T-helper 2 cell (primary cell): ENCODE measurements at places on chromosomes 6 and 20.
A peak's percentile ranks its signal among the peaks of the same experiment; 100 is the strongest.

DNA sequence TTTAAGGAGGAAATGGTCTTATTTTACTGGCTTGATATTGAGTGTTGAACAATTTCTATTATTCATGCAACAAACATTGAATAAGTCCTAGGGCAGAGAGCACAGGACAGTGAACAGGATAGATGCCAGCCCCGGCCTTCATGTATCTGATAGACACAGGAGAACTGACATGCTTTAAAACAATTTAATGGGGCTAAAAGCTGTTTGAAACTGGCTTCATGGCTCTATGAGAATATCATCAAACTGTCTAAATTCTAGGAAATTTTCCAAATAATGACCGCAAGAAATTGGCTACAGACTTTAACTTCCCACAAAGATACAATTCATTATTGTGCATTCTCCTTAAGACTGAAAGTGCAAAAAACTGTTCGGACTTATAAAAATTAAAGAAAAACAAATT lies 69.0 kb downstream of the ID4 start:
- no peak for DNase-seq

DNA sequence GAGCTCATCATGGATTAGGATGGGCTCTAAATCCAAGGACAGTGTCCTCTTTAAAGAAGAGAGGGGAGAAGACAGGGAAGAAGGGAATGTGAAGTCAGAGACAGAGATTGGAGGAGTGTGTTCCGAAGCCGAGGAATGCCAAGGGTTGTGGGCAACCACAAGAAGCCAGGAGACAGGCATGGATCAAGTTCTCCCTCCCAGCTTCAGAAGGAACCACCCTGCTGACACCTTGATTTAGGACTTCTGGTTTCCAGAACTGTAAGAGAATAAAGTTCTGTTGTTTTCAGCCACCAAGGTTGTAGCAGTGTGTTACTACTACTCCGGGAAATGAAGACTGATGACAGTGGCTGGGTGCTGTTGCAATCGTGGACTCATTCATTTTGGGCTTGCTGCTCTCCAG lies 120.1 kb downstream of the RPS12 start:
- no peak for DNase-seq

GRCh38 chr6:41836022-41836659 lies 48.6 kb downstream of the TOMM6 start:
- peak; percentile 5 for DNase-seq

DNA sequence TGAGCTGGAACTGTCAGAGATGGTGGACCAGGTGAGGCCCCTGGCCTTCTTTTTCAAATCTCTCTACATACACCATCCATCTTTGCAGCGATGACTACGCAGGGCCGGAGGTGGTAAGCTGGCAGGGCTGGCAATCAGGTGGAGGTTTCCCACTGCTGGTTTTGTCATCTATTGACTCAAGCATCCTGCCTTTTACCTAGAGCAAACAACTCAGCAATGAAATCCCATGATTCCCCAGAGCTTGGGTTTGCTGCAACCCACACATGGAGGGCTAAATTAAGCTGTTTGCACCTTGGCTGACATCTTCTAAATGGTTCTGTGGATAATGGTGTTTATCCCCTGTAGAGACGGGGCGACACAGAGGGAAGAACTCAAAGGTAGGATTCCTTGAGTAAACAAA lies 170.2 kb downstream of the SCP2D1 start:
- DNase-seq, result no peak

DNA sequence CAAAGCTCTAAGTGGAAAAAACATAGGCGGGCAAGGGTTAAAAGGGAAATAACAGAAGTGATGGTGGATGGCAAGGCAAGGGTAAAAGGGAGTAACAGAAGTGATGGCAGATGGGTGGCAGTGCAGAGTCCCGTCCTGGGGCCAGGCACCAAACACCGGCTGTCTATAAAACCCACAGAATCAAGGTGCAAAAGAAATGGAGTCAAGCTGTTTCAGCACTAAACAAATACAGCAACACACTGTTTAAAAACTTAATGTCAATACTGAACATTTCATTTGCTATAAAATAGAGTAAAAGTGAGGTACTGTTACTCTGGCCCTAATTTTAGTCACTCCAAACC lies 87.6 kb downstream of the MAN1A1 start:
- DNase-seq, result no peak

DNA sequence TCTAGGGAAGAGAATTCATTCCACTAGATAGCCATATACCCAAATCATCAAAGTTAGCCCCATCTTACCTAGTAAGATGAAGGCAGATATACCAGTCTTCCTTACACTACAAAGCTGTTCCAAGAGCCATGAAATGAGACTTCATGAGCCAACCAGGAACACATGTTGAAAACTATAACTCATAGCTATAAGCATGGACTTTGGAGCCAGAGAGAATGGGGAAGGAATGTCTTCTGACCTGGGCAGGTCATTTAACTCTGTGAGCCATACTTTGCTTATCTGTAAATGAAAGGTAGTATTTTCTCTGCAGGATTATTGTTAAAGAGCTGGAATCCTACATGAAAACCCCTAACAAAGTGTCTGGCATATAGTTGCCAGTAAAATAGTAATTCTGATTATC lies 27.3 kb downstream of the ADGRF5 start:
- no peak for DNase-seq

DNA sequence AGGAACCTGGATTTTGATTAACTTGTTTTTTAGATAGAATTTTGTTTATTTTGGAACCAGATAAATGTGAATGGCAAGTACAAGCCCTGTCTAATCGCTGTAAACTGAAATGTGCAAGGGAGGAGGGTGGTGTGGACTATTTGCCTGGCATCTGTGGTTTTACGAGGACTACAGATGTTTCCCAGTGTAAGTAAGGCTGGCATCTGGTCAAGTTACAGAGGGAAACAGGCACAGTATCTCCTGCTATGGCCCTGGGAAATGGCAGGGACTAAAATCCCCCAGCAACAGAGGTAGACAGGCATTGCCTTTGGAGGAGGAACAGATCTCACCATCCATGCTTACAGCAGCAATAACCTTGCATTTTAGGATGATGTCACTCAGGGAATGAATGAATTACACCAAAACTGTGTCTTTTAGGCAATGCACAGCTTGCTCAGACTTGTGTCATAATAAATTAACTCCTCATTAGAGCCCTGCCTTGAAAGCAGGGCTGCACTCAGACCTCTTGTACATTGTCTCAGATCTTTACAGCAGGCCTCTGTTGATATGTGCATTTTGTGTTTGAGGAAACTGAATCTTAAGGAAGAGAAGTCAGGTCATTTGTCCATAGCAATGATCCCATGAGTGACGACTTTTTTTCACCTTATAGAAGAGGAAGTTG lies 96.2 kb downstream of the TCP11 start:
- no peak for DNase-seq

GRCh38 chr20:3778976-3779375 lies 2.3 kb downstream of the SPEF1 start:
- no peak for DNase-seq
